ENCODE measurements at places on chromosomes 2 and 18.

- DNase-seq = no peak
These were observed 14.3 kb upstream of the MAP3K2 start for GRCh38 chr2:127401757-127402695.

DNA sequence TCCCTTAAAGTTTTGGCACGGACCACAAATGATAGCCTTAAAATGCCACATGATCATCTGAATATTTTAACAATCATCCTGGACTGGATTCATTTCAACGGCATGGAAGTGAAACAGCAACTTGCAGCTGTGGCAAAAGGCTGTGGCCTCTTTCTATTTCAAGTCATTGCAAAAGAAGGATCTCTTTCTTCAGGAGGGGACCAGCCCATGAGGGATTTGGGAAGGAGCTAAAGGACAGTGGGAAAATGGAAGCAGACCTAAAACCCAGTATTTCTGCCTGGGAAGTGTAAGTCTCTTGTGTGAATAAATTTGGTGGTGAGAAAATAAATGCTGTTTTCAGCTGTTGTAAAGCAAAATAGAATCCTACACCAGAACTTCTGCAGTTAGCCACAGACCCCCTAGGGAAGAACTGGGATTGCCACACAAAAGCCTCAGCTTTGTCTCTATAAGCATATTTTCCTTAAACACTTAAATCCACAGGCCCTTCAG is 107.3 kb upstream of the ZFP36L2 start:
- no peak for DNase-seq

DNA sequence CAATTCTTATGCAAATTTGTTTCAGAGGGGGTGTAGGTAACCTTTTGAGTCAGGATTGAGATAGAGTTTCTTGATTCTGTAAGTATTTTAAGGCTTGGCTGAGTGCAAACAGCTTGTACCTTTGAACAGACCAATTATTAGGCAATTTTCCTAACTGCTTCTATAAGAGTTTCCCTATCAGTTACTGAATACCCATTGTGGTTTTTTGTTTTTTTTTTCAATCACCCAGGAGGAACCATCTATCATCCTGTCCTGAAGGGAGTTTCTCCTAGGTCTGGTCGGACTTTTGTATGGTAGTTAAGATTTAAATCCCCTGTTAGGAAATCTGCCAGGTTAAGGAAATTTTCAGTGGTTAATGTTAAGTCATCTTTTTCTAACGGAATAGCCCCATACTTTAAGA is 319.4 kb upstream of the SLC39A10 start:
- no peak for DNase-seq

DNA sequence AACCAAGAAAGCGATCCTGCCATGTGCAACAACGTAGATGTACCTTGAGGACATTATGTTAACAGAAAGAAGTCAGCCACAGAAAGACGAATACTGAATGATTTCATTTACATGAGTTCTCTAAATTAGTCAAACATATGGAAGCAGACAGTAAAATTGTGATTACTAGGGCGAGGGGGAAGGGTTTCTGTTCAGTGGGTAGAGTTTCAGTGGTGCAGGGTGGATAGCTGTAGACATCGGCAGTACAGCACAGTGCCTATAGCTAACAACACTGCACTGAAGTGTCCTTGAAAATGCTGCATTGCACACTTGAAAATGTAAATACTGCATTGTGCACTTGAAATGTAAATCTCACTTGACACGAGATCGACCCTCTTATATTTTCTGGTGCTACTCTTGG is 275.3 kb downstream of the GALR1 start:
- no peak for DNase-seq

GRCh38 chr2:64204703-64205102 is 60.5 kb upstream of the PELI1 start:
- DNase-seq = no peak

DNA sequence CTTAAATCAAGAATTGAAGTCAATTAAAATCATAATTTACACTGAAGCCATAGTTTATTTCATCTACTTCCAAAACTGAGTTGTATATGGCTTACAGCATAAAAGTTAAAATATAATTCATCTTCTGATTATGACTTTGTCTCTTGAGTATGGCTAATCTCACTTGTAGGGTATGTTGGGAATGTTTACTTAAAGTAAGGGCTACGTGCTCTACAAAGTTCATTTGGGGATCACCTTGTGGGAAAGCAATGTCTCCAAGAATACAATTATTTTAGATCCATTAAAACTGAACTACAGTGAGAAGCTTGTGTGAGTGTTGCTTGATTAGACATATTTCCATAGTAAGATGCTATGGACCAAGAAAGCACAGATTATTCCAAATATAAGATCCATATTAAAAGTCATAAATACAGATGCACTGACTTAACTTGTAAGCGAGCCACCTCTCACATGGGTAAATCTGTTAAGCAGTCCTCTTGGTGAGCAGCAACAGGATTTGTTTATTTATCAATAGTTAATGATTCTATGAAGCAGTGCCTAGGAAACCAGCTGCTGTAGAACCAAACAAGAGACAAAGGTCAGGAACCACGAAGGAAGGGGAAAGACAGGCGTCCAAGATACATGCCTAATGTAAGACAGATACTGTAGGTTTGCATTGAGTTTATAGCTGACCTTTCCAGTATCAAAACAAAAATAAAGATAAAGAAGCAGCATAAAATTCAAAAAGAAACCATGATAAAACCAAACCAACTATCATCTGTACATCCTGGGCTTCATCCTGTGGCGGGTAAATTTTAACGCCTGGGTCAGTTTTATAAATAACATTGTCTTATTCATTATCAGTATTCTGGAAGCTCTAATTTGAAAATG is 24.8 kb downstream of the DSG4 start:
- DNase-seq = no peak

DNA sequence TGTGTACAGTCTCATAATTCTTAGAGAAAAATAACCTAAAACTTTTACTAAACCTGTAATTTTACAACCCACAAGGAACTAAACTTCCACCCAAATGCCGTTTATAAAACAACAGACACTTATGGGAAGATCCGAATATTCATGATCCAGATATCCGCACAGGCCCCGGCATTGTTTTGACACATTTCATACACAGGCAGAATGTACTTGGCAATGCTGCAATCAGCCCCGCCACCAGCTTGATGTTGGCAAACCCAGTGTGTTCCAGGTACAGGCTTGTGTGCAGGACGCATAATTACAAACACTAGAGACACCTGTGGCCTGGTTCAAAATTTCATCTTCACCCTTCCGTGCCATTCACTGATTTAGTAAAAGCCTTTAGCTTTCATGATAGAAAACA is 393.0 kb upstream of the SALL3 start:
- DNase-seq = no peak

DNA sequence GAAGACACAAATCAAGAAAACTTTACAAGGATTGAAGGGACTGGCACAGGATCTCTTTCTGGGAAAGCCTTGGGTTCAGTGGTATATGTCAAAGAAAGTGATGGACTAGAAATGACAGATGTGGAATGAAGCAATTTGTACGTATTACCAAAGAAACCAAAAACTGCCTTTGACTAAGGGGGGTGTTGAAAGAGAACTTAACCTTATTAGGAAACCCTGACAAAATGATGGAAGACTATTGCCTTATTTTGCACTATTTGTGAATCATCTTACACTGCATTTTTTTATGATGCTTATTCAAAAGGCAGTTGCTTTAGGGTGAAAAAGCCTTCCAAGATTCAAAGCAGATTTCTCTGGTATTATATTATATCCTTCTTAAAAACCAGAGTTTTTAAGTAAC is 4.0 kb downstream of the TSGA10 start:
- no peak for DNase-seq

GRCh38 chr2:20781656-20782265 is 41.1 kb downstream of the LDAH start:
- peak; percentile 6 for DNase-seq

- no peak for DNase-seq
These were observed 18.2 kb downstream of the IWS1 start for GRCh38 chr2:127508023-127508630.

- DNase-seq = no peak
These were observed 139.7 kb downstream of the B3GNT2 start for GRCh38 chr2:62335612-62336011.

DNA sequence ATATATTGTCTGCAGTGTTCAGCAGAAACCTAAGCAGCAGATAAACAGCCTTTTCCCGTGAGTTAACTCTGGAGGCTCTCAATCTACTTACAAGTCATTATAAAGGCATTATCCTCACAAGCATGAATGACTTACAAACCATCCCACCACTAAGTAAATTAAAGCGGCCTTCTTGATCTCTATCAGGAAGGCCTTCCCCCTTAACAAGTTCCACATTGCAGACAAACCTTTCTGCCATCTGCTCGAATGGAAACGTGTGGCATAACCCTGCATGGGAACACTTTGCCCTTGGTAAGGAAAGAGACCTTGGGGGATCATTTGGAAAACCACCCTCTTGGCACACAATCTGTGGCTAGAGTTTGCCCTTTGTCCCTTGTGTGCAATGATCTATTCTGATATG is 199.5 kb downstream of the OSR1 start:
- no peak for DNase-seq

- no peak for DNase-seq
These were observed 35.9 kb downstream of the C1QL2 start for GRCh38 chr2:119122663-119123062.

GRCh38 chr2:85753525-85754312 is at the start of gene ATOH8:
Gene ATOH8 (plus strand): TSS chr2:85753991. CDS start chr2:85754190, 199 bp downstream.
- DNase-seq = no peak

DNA sequence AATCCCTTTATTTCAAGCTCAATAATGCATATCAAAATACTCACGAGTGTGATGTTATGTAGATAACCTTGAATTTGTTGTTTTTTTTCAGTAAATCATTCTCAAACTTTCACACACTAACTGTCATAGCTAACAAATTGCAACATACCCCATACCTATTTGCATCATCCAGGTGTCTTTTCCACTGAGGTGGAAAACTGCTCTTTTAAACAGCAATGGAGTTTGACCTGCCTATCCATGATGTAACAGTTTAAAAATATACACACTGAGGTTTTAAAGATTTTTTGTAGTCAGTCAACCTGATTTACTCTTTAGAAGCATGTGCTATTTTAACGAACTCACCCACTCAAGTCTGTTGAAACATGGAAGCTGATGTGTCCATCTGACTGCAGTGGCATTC is 298.7 kb downstream of the RND3 start:
- DNase-seq = no peak

All from stimulated activated CD4-positive, alpha-beta T cell treated with anti-CD3 and anti-CD28 coated beads, Interleukin-2, amount 100 ng/mL, for 4 hours (primary cell).